Gastroesophageal sphincter (tissue), 4 donors: ENCODE measurements at places on chromosomes 16 and 17. TPM values are rescaled to one million over a fixed set of nuclear protein-coding genes. Genes with fewer than 3 reads are reported as not detected.

DNA sequence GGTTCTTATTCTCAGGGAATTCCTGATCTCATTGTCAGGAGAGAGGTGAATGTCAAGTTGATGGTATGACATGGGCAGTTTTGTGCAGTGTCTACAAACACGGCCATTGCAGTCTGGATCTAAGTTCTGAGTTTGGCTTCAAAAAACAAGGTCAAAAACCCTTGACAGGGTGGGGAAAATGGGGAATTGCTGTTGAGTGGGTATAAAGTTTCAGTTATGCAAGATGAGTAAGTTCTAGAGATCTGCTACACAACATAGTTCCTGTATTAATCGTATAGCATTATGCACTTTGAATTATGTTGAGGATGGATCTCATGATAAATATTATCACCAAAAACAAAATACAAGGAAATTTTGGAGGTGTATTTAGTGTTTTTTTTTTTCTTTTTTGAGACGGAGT lies 36.6 kb upstream of the CARMIL2 start:
- ATAC-seq, result no peak

DNA sequence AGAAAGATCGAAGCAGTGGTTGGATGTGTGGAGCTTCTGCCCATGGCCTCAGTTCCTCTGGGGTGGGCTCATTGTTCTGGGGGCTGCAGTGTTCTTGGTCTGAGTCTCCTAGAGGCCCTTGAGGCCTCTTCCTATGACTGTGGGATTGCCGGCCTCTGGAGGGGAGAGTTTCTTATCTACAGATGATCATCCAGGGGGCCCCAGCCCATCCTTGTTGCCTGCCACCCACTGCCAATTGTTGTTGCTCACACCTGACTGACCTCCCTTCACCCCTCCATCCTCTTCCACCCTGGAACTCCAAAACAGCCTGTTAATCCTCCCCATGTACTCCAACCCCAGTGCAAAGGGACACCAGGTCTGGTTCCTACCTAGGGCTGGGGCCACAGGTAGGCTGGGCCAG lies 5.9 kb downstream of the B3GNT9 start:
- ATAC-seq, result no peak

DNA sequence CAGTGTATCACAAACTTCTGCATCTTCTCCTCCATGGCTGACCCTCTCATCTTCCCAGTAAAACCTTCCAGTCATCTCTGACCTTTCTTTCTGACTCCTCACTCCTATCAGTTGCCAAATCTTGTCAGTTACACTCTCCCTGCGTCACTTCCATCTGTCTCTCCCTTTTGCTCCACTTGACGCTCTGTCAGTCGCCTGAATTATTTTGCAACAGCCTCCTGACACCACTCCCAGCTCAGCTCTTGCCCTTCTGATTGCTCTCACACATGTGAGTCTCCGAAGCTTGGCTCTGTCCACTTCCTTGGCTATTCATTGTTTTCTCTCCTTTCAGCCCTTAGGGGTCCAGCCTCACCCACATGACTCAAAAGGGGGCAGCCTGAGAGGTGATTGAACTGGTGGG lies 27.7 kb downstream of the DHRS7C start:
- ATAC-seq, result peak; percentile 63

Gene CDT1
- total RNA-seq, result not detected

GRCh38 chr16:13995194-13995593 lies 75.2 kb downstream of the ERCC4 start:
- ATAC-seq, result no peak

- ATAC-seq, result no peak
Observed at GRCh38 chr16:75282466-75283281, 31.2 kb upstream of the BCAR1 start.

GRCh38 chr17:65278050-65278819 lies 141.1 kb downstream of the RGS9 start:
- ATAC-seq, result peak; percentile 75

GRCh38 chr16:11084484-11084875 lies 140.1 kb downstream of the CLEC16A start:
- ATAC-seq, result no peak

- no peak for ATAC-seq
Observed at GRCh38 chr17:55354941-55355340, 66.7 kb downstream of the MMD start.

GRCh38 chr16:62760398-62760797 lies 724.2 kb upstream of the CDH8 start:
- no peak for ATAC-seq

GRCh38 chr16:70391881-70392481 lies 45.3 kb downstream of the DDX19A start:
- peak; percentile 76 for ATAC-seq

DNA sequence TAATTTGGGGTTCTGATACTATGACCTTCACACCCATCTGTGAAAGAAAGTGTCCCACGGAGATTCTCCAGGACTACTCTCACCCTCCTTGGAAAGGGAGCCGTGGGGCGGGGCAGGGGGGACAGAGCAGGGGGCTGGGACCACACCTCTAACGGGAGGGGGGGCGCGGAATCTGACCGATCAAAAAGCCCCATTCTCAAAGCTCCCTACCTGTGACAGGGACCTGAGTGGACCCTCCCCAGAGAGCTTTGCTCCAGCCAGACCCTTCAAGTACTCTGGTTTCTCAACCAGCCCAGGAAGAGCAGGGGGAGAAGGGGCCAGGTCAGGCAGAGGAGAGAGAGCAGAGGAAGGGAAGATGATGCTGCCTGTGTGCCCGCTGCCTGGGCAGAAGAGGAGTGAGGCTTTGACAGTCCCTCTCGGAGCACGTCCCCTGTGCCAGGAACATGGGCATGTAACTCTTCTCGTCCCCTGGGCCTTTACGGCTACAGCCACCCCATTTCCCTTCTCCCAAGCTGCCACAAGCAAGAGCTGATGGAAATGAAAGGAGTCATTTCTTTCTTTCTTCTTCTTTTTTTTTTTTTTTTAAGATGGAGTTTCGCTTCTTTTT lies 682 bp downstream of the XAF1 start:
- no peak for ATAC-seq

GRCh38 chr17:31096106-31096436 lies 1.3 kb downstream of the NF1 start:
- no peak for ATAC-seq

DNA sequence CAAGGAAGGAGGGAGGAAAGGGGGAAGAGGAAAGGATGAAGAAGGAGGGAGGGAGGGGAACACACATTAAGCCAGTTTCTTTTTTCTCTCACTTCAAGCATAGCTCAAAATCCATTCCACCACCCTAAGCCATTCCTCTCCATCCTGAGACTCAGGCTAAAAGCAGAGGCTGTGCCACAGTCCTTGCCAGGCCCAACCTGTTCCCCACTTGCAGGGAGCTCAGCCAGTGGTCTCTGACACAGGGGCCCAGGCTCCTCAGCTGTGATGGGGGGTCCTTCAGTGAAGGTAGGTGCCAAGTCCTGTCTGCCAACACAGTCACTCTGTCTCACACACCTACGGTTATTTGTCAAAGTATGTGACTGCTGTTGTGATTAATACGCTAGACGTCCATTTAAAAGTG lies 44.6 kb downstream of the SDK2 start:
- no peak for ATAC-seq

GRCh38 chr16:57084257-57084770 lies 8.1 kb upstream of the CPNE2 start:
- ATAC-seq, result peak; percentile 78

Gene EFCAB5
- total RNA-seq, result 0.27 TPM
